Prostate gland (tissue), 2 donors: ENCODE measurements at places on chromosomes 3 and 15. TPM values are rescaled to one million over a fixed set of nuclear protein-coding genes. Genes with fewer than 3 reads are reported as not detected.

The TRH gene
- not detected for total RNA-seq

The CCNB2 gene
- 12.2 TPM for total RNA-seq

The UBA5 gene
- total RNA-seq, result 37.5 TPM

The LYZL4 gene
- 5.9 TPM for total RNA-seq

The CCDC9B gene
- total RNA-seq, result 29.7 TPM

The PYGO1 gene
- total RNA-seq, result 12.3 TPM
